ENCODE measurements at places on chromosomes 2 and 18. TPM values are rescaled to one million over a fixed set of nuclear protein-coding genes. Genes with fewer than 3 reads are reported as not detected.

The RGPD3 gene
- total RNA-seq: not detected

- no peak for DNase-seq
Measured at GRCh38 chr2:44716131-44716530, 225.4 kb upstream of the SIX3 start.

DNA sequence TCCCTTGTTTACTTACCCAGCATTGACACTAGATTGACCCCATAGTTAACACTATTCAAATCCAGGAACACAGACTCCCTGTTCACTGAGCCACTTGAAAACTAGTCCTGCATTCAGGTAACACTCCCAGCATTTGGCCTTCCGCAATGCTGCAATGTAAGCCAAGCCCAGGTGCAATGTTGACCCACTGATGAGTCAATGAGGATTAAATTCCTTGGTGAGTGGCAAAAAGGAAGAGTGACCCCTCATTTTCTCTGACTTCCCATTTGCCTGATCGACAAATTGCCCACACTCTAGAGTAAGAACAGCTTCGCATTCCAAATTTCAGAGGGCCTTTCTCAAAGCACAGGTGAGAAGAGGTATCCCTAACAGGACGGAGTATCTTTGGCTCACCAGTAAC, 251.9 kb downstream of the FBXO15 start:
- no peak for DNase-seq

- DNase-seq: no peak
Measured at GRCh38 chr18:29191263-29191662, 1014.3 kb upstream of the CDH2 start.

The PAX3 gene
- 0.48 TPM for total RNA-seq

DNA sequence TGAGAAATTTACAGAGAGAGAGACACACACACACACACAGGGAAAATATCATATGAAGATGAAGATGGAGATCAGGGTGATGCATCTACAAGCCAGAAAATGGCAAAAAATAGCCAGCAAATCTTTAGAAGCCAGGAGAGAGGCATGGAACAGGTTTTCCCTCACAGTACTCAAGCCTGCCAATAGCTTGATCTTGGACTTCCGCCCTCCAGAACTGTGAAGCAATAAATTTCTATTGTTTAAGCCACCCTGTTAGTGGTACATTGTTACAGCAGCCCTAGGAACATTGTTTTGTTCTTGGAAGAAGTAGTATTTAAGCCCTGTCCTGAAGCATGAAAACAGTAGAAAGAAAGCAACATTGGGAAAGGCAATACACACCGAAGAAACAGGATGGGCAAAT, 292.0 kb upstream of the LRP1B start:
- DNase-seq: no peak

The GALR1 gene
- 0.05 TPM for total RNA-seq

Measured in posterior vena cava (tissue), 2 donors.